NCI-H69 (cell line): ENCODE measurements at places on chromosomes 13 and 19.

GRCh38 chr19:556611-557382 is 12.9 kb downstream of the GZMM start:
- peak; percentile 48 for DNase-seq

- DNase-seq: no peak
Measured at GRCh38 chr13:91249861-91250260, 97.6 kb upstream of the MIR17HG start.

GRCh38 chr13:45332036-45332830 is 8.8 kb downstream of the TPT1 start:
- peak; percentile 31 for DNase-seq

DNA sequence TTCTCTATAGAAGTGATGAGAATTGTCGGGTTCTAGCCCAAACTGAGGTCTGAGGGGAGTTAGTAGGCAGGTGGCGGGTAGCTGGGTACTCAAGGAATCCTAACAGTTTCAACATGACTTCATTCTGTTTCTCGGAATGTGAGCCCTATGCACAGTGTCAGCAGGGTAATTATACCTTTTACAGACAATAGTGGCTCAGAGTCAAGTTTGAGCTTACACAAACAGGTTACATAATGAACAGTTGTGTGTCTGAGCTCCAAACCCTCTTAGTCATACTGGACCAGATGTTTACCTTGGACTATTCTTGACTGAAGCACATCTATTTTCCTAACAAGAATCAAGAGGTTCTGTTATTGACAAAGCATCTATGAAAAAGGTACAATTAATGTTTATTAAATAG is 1066.7 kb upstream of the PCDH20 start:
- DNase-seq: peak; percentile 90

GRCh38 chr13:51192348-51192747 is 29.9 kb upstream of the FAM124A start:
- DNase-seq: no peak

DNA sequence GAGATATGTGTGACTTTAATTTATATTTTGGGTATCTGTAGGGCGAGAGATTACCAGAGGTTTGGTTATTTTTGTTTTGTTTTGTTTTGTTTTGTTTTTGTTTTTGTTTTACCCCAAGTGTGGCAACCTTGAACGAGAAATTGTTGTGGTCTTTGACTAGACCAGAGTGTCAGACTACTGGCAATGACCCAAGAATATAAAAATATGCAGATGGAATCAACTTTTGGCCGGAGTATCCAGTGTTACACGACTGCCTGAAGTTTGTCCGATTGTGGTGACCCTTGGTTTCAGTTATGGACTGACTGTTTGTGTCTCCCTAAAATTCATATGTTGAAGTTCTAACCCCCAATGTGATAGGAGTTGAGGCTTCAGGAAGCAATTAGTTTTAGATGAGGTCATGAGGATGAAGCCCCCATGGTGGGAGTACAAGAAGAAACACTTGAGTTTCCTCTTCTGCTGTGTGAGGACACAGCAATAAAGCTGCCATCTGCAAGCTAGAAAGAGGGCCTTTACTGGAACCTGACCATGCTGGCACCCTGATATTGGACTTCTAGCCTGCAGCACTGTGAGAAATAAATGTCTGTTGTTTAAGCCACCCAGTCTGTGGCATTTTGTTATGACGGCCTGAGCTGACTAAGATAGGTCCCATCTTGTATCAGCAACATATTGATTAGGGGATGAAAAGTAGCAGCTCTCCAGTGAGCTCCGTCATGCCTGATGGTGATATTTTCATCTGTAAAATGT is 261.7 kb downstream of the MTUS2 start:
- DNase-seq: no peak

DNA sequence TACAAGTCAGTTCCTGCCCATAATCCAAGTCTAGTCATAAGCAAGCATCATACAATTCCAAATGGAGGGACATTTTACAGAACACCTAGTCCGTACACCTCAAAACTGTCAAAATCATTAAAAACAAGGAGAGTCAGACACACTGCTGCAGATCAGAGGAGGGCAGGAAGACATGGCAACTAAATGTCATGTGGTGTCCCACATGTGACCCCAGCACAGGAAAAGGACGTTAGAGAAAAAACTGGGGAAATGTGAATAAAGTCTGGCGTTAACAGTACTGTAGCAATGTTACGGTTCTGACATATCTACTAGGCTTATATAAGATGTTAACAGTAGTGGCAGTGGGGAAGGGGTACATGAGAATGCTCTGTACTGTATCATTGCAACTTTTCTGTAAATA is 2.3 kb downstream of the ZSCAN5A start:
- no peak for DNase-seq

GRCh38 chr13:102462570-102462969 is 60.7 kb upstream of the FGF14 start:
- no peak for DNase-seq

DNA sequence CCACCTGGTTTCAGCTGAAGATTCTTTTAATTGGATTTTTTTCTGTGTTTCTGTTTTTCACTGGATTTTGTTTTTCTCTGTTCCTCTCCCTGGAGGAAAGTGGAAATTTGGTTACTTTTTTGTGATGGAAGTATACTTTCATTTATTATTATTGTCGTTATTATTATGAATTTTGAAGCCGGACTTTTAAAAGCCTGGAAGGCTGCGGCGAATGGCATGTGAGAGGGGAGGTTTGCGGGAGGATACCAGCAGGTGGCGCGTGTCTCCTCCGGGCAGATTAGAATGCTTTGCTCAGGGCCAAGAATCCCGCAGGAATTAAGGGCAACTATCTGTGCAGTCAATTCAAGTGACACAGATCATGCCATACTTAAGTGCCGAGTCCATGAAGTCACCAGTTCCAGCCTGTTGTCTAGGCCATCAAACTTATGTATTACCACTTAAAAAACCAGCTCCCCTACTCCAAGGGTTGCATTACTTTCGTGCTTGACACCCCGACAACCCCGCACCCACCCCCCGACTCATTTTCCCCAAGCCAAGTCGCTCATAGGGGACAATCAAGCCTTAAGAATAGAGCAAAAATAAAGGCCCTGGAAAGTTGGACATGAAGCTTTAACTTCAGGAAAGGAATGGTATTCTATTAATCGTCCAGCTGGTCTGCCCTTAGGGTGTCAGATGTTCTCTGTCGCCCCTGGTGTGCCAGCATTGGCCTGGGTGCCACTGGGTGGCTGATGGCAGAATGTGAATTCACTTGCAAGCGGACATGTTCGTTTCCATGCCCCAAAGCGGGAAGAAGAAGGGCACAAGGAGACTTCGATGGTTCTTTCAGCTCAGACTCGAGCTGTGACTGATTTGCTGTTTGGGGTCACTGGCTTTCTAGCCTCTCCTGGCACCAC is 1.3 kb upstream of the LRCH1 start:
- peak; percentile 79 for DNase-seq

GRCh38 chr13:113850722-113851479 is 13.0 kb downstream of the GAS6 start:
- no peak for DNase-seq

- no peak for DNase-seq
Measured at GRCh38 chr13:95485045-95485517, 67.4 kb upstream of the CLDN10 start.

GRCh38 chr13:48146636-48147035 is 51.7 kb upstream of the MED4 start:
- no peak for DNase-seq

- no peak for DNase-seq
Measured at GRCh38 chr13:73040968-73041596, 17.7 kb upstream of the KLF5 start.

GRCh38 chr19:8158411-8159074 is 9.2 kb upstream of the FBN3 start:
- DNase-seq: peak; percentile 81

DNA sequence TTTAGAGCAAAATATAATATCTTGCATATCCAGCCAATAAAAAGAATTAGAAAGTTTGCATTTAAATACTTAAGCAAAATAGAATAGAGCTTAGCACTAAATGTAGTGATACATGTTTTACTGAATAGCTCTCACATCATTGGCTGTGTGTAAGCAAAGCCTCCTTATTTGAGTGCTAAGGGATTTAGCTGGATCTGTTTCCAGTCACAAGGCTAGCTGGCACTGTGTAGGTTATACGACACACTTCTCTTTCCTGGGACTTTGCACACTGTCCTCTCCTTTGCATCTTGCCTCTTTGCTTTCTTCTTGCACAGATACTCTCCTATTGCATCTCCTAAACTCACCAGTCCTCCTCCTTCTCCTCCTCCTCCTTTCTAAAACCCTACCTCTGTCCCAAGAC is 423.8 kb downstream of the KLF5 start:
- DNase-seq: no peak

- DNase-seq: peak; percentile 80
Measured at GRCh38 chr19:46840498-46840942, 10.1 kb downstream of the AP2S1 start.

GRCh38 chr13:45194081-45194939 is 6.5 kb downstream of the KCTD4 start:
- no peak for DNase-seq

- DNase-seq: peak; percentile 63
Measured at GRCh38 chr19:18802354-18802753, 11.2 kb upstream of the COMP start.

DNA sequence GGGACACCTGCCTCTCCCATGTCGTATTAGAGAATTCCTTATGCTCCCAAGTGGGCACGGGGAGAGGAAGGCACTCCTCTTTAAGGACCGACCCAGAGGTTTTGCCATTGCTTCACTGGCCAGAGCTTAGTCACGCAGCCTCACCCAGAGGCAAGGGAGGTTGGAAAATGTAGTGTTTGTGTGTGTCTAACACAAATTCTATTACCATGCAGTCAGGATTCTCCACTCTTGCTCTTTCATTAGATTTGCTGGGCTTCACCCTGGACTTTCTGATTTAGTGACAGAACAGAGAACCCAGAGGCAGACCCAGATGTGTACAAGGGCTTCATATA is 14.6 kb upstream of the NCCRP1 start:
- no peak for DNase-seq

DNA sequence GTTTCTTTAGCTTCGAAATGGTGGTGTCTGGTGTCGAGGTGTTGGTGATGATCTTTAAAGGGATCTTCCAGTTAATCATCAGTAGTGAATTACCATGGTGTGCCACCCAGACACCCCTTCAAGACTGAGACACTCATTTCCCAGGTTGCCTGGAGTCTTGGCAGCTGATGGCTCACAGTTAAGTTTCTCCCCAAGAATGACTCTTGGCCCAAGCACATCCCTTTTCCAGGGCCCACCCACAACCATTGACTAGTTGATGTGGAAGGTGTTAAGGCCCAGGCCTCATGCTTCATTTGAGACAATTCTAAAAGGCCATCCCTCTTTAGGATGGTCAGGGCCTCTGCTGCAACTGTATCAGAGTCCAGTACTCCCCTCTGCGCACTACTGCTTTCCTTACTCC is 145.5 kb downstream of the FOXO1 start:
- DNase-seq: no peak

DNA sequence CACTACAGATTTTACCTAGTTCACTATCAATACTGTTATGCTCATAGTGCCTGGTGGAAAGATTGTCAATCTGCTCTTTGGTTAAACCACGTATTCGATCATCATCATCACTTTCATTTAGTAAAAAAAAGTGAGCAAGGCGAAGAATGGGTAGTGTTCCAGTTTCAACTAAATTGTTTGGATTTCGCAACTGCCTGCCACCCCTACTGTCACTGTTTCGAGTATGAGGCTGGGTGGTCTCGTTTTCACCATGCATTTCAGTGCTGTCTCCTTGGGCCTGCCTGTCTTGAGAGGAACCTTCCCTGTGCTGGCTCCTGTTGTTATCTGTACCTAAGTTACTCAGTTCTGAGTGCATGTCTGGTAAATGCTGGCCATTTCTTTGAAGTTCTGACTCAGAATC is 8.1 kb downstream of the RNF6 start:
- DNase-seq: no peak

DNA sequence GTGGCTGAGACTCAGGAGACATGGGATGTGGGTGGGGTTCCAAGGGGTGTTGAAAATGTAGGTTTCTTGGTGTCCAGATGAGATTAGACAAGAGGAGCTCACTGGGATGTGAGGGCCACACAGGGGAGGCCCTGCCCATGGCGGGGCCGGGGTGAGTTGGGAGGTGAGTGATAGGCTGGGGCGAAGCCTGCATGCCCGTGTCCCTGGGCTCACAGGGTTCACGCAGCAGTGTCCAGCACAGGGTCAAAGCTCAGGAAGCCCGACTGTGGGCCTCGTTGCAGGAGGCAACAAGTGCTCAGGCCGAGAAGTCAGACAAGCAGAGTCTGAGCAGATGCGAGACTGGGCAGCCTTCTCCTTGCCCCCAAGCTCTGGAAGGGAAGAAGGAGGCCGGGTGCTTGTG is 27.2 kb downstream of the CCDC8 start:
- no peak for DNase-seq

GRCh38 chr13:47858042-47859025 is 142.7 kb downstream of the SUCLA2 start:
- DNase-seq: no peak

DNA sequence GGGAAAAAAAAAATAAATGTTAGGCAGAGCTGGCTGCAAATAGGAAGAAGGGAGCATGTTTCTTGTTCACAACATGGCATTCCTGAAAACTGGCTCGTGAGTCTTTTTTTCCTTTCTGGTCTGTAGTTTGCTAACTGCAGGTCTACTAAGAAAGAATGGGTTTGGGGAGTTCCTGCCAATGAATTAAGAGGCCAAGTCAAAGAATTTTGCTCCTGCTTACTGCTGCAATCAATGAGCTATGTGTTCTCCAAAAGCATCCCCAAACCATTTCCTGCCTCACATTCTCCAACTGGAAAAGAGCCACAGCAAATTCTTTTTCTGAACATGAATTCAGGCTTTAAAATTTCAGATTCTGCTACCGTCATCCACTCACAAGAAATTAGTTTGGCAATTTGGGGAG is 88.6 kb downstream of the DCT start:
- no peak for DNase-seq

GRCh38 chr13:69524459-69525150 is 583.0 kb upstream of the ATXN8OS start:
- DNase-seq: peak; percentile 4

- DNase-seq: no peak
Measured at GRCh38 chr19:40144947-40145748, 46.1 kb upstream of the MAP3K10 start.

GRCh38 chr19:47113850-47114651 is 475 bp upstream of the ZC3H4 start:
- DNase-seq: peak; percentile 73

DNA sequence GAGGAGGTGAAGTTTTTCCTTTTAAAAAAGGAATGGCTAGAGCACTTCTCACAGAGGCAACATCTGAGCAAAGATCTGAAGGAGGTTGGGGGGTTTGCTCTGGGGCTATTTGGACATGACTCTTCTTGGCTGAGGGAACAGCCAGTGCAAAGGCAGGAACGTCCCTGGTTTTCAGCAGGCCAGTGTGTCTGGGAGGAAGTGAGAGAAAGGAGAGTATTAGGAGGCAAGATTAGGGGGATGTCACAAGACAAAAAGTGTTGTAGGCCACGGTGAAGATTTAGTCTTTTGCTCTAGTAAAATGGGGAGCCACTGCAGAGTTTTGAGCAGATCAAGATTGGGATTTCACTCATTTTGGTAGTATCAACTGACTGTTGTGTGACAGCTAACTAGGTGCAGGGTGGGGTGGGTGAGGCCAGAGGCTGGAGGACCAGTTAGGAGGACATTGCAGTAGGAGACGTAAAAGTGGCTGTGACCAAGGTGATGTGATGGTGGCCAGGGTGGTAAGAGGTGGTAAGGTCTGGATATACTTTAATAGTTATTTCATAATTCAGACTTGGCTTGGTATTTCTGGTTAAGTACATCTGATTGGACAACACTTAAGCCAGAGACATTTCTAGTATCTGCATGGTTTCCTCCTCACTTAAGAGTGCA is 40.6 kb downstream of the WDFY2 start:
- no peak for DNase-seq
